ENCODE measurements at places on chromosomes 2 and 18.

GRCh38 chr2:25674077-25674362 is 643 bp upstream of the DTNB start:
- H3K4me3 ChIP-seq, result peak overlapping the region; percentile 93
- no peaks in the 10 kb centered on the region for H3K27me3 ChIP-seq
- H3K36me3 ChIP-seq, result no peaks in the 10 kb centered on the region
- no peaks in the 10 kb centered on the region for H3K4me1 ChIP-seq

DNA sequence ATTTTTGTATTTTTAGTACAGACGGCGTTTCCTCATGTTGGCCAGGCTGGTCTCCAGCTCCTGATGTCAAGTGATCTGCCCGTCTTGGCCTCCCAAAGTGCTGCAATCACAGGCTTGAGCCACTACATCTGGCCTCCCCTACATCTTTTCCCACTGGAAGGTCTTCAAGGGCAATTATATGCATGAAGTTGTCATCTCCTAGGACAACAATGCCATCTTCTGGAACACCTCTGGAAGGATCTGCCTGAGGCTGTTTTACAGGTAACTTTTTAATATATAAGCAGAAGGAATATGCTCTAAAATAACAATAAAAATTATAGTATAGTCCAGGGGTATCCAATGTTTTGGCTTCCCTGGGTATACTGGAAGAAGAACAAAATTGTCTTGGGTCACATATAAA is 321.4 kb downstream of the AFF3 start:
- no peak overlapping the region for H3K4me3 ChIP-seq
- H3K27me3 ChIP-seq, result no peaks in the 10 kb centered on the region

DNA sequence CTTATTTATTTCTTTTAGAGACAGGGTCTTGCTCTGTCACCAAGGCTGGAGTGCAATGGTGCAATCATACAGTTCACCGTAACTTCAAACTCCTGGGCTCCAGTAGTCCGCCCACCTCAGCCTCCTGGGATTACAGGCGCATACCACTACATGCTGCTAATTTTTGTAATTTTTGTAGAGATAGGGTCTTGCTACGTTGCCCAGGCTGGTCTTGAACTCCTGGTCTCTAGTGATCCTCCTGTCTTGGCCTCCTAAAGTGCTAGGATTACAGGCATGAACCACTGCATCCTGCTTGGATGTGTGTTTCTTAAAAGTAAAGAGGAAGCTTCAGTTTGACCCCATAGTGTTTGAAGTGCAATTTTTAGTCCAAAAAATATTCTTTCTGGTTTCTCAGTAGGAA is 105.0 kb upstream of the KIF5C start:
- H3K4me3 ChIP-seq, result no peak overlapping the region
- no peaks in the 10 kb centered on the region for H3K27me3 ChIP-seq
- no peaks in the 10 kb centered on the region for H3K4me1 ChIP-seq
- no peaks in the 10 kb centered on the region for H3K36me3 ChIP-seq
- H3K27ac ChIP-seq, result no peak overlapping the region
- no peak for DNase-seq

GRCh38 chr2:232113821-232114220 is 152.3 kb downstream of the DIS3L2 start:
- H3K27ac ChIP-seq, result no peak overlapping the region
- no peaks in the 10 kb centered on the region for H3K4me1 ChIP-seq
- H3K27me3 ChIP-seq, result no peaks in the 10 kb centered on the region
- no peaks in the 10 kb centered on the region for H3K36me3 ChIP-seq
- no peak overlapping the region for H3K4me3 ChIP-seq

GRCh38 chr2:157386747-157387146 is 57.1 kb downstream of the CYTIP start:
- no peaks in the 10 kb centered on the region for H3K27me3 ChIP-seq
- H3K27ac ChIP-seq, result no peak overlapping the region
- no peaks in the 10 kb centered on the region for H3K36me3 ChIP-seq
- H3K4me3 ChIP-seq, result no peak overlapping the region
- DNase-seq, result no peak

GRCh38 chr2:44550561-44550960 is 188.8 kb downstream of the CAMKMT start:
- H3K36me3 ChIP-seq, result no peaks in the 10 kb centered on the region
- H3K4me3 ChIP-seq, result no peak overlapping the region
- H3K27ac ChIP-seq, result no peak overlapping the region
- peaks cover 8% of the 10 kb centered on the region for H3K4me1 ChIP-seq
- H3K27me3 ChIP-seq, result no peaks in the 10 kb centered on the region
- no peak for DNase-seq

DNA sequence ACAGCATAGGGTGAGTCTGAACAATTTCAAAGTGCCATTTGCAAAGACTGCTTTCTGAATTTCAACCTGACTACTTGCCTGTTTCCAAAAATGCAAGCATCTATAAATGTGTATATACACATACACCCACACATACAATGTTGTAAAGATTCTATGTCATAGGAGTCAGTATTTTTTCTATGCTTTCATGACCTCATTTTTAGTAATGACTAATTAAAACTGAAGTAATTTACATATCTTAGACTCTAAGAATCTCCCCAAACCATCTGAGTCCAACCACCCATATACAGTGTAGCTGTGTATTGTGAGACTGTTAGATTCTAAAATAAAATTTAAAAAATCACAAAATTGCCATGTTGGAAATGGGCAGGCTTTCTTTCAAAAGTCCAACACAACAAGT is 162.0 kb upstream of the STK17B start:
- H3K4me1 ChIP-seq, result no peaks in the 10 kb centered on the region
- no peaks in the 10 kb centered on the region for H3K36me3 ChIP-seq
- DNase-seq, result no peak
- no peaks in the 10 kb centered on the region for H3K27me3 ChIP-seq

- no peak for DNase-seq
- H3K27me3 ChIP-seq, result no peaks in the 10 kb centered on the region
- H3K36me3 ChIP-seq, result no peaks in the 10 kb centered on the region
- H3K4me3 ChIP-seq, result no peak overlapping the region
These were observed 2036.1 kb upstream of the LRRTM1 start for GRCh38 chr2:82340578-82341053.

DNA sequence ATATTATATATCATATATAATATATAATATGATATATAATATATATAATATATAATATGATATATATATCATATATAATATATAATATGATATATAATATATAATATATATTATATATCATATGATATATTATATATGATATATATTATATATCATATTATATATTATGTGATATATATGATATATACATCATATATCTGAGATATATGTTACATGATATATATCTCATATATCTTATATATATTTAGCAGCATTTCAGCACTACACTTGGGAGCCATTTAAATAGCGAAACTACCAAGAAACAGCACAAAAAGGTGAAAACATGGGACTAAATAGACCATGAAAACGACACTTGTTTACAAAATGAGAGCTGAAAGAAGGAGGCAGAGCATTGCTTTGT is 37.3 kb downstream of the KCMF1 start:
- no peaks in the 10 kb centered on the region for H3K36me3 ChIP-seq
- no peaks in the 10 kb centered on the region for H3K4me1 ChIP-seq
- no peak overlapping the region for H3K27ac ChIP-seq
- H3K27me3 ChIP-seq, result no peaks in the 10 kb centered on the region

DNA sequence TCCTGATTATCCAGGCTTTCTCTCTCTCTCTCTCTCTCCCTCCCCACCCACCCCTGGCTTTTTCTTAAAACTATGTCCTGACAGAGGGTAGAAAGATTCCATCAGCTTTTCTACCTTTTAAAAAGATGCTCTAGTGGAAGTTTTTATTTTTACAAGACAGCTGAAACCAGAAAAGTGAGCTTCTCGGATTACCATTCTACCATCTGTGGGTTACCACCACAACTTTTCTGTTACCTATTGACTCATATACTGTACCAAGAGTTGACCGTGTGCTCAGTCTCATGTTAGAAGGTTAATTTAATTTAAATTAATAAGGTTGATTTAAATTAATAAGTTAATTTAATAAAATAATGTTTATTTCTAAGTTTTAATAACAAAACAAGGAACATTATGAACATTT is 137.6 kb downstream of the UPP2 start:
- no peak for DNase-seq
- no peaks in the 10 kb centered on the region for H3K4me1 ChIP-seq
- no peak overlapping the region for H3K27ac ChIP-seq
- no peaks in the 10 kb centered on the region for H3K36me3 ChIP-seq
- H3K4me3 ChIP-seq, result no peak overlapping the region
- no peaks in the 10 kb centered on the region for H3K27me3 ChIP-seq

GRCh38 chr2:146527166-146527565 is 1317.7 kb upstream of the ACVR2A start:
- H3K27ac ChIP-seq, result no peak overlapping the region
- H3K4me3 ChIP-seq, result no peak overlapping the region
- no peaks in the 10 kb centered on the region for H3K36me3 ChIP-seq
- H3K27me3 ChIP-seq, result no peaks in the 10 kb centered on the region
- H3K4me1 ChIP-seq, result no peaks in the 10 kb centered on the region

- H3K4me1 ChIP-seq, result no peaks in the 10 kb centered on the region
- no peak overlapping the region for H3K4me3 ChIP-seq
- H3K36me3 ChIP-seq, result no peaks in the 10 kb centered on the region
These were observed 5.0 kb upstream of the PGAP1 start for GRCh38 chr2:196931555-196931954.

DNA sequence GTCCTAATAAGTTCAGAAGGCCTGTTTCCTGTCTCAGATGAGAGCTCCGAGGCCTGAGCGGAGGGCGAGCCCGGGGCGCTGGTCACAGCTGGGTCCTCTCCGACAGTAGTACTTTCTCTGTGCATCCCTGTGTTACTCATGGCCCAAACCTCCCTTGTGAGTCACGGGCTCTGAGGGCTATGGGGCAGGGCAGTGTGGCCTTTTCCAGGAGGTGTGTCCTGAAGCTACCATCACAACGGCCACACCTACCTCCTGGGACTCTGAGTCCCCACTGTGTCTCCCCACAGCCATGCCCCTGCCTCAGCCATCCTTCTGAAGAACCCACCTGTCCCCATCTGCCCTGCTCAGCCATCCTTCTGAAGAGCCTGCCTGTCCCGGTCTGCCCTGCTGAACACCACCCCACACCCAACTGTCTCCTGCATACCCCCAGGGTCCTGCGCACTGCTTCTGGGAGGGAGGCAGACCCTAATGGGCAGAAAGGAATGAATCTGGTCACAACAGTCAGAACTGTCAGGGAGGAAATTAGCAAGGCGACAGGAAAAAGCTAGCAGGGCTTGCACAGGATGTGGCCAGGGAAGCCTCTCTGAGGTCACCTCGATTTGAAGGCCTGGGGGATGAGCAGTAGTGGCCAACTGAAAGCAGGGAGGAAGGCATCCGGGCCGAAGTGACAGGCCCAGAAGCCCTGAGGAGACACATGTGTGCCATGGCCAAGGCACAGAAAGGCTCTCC is 145.4 kb upstream of the RIOK3 start:
- H3K4me3 ChIP-seq, result no peak overlapping the region
- H3K4me1 ChIP-seq, result no peaks in the 10 kb centered on the region
- no peak for DNase-seq
- no peaks in the 10 kb centered on the region for H3K36me3 ChIP-seq

DNA sequence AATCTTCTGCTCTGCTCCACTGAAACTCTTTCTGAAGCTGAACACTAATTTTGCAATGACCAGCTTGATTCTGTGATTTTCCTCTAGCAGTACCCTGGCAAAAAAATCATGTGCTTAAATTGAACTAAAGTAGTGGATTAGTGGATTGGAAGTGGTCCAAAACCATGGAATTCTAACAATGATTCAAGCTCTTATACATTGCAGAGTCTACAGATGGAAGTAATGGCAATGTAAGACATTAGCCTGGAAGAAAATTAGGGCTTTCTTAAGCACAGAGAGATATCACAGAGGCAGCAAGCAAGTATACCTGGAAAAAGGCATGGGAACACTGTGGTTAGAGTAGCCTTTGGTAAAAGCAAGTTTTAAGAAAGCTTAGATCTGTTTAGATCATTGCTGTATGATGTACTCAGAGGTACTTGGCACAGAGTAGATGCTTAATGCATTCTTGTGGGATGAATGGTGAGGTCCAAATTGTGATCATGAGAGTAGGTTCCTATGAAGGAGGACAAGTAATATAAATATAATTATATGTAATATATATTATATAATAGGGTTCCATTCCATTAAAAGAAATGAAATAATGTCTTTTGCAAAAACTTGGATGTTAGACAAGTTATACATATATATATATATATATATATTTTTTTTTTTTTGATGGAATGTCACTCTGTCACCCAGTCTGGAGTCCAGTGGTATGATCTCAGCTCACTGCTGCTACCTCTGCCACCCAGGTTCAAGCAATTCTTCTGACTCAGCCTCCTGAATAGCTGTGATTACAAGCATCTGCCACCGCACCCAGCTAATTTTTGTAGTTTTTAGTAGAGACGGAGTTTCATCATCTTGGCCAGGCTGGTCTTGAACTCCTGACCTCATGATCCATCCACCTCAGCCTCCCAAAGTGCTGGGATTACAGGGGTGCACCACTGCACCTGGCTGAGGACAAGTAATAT is 172.2 kb upstream of the SCN7A start:
- no peak overlapping the region for H3K4me3 ChIP-seq
- no peak for DNase-seq
- no peaks in the 10 kb centered on the region for H3K4me1 ChIP-seq
- no peak overlapping the region for H3K27ac ChIP-seq

DNA sequence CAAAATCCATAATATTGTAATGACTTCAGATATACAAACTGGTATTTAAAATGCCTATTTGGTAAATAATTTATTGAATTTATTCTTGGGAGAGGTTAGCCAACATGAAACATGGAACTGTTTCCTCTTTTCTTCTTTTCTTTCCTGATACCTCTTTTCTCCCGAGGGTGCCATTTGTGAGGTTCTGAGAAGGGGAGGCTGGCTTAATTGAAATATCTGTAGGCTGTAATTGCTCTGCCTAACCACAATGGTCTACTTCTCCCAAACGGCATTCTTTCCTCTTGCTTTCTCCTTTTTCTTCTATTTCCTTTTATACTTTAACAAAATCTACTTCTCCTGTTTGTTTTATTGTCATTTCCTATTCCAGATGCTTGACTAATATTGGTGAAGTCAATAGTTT is 114.9 kb downstream of the TCF4 start:
- no peaks in the 10 kb centered on the region for H3K4me1 ChIP-seq
- H3K27ac ChIP-seq, result no peak overlapping the region
- no peaks in the 10 kb centered on the region for H3K36me3 ChIP-seq
- no peak overlapping the region for H3K4me3 ChIP-seq
- no peak for DNase-seq

DNA sequence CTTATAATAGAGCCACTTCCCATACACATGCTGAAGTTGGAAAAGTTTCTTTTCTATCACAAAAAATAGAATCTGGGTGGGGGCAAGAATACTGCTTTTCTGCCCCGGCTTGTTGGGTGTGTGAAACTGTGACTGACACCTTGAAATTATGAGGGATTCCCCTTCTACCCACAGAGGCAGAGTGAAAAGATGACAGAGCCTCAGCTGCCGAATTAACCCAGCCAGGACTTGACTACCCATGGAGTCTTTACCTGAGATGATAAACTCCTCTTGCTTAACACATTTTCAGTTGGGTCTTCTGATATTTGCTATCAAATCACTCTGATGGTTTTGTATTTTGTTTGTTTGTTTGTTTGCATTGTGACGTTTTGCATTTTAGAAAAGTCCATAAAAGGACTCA is 66.0 kb upstream of the PMAIP1 start:
- no peak for DNase-seq
- no peaks in the 10 kb centered on the region for H3K36me3 ChIP-seq
- no peak overlapping the region for H3K4me3 ChIP-seq
- no peaks in the 10 kb centered on the region for H3K4me1 ChIP-seq
- H3K27me3 ChIP-seq, result no peaks in the 10 kb centered on the region

GRCh38 chr2:37367984-37368383 is 23.6 kb downstream of the QPCT start:
- H3K27me3 ChIP-seq, result no peaks in the 10 kb centered on the region
- no peak overlapping the region for H3K27ac ChIP-seq
- no peaks in the 10 kb centered on the region for H3K4me1 ChIP-seq
- H3K4me3 ChIP-seq, result no peak overlapping the region
- no peak for DNase-seq

Data from breast epithelium (tissue), 4 donors.